ENCODE measurements at places on chromosomes 4 and X. TPM values are rescaled to one million over a fixed set of nuclear protein-coding genes. Genes with fewer than 3 reads are reported as not detected.

Gene SPP1
- 45.4 TPM for total RNA-seq

Gene ZCCHC13
- not detected for total RNA-seq

DNA sequence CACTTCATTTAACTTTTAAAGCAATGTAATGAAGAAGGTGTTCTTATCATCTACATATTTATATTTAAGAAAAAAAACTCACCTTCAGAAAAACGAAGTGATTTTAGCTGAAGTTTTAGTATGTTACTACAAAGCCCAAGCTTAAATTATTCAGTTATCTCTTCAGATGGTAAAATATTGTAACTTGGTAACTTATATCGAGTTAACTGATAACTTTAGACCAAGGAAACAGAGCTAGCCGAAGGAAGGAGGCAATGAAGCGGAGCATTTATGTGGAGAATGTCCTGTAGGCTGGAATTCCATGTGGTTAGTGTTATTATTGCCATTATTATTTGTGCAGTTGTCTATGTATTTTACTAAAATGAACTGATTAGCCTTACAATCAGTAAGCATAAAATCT, 1102.1 kb upstream of the LCORL start:
- no peak overlapping the region for H3K4me3 ChIP-seq
- H3K36me3 ChIP-seq = no peaks in the 10 kb centered on the region
- no peaks in the 10 kb centered on the region for H3K4me1 ChIP-seq
- H3K27ac ChIP-seq = no peak overlapping the region
- no peaks in the 10 kb centered on the region for H3K27me3 ChIP-seq

DNA sequence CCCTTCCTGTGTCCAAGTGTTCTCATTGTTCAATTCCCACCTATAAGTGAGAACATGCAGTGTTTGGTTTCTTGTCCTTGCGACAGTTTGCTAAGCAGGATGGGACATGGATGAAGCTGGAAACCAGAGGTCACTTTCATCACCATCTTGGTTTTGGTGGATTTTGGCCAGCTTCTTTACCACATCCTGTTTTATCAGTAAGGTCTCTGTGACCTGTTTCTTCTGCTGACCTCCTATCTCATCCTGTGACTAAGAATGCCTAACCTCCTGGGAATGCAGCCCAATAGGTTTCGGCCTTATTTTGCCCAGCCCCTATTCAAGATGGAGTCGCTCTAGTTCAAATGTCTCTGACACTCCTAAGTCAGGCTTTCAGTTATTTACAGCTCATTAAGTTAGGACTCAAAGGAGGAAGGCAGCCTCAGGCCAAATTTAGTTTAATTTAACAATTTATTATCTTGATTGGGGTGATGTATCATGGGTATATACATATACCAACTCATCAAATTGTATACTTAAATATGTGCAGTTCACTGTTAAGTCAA, 169.9 kb upstream of the NDP start:
- no peak overlapping the region for H3K4me3 ChIP-seq
- no peaks in the 10 kb centered on the region for H3K27me3 ChIP-seq
- DNase-seq = no peak
- no peak overlapping the region for H3K27ac ChIP-seq
- H3K36me3 ChIP-seq = no peaks in the 10 kb centered on the region
- no peaks in the 10 kb centered on the region for H3K4me1 ChIP-seq

Gene HMGB3
- total RNA-seq = 19.5 TPM

Gene MAGEA8
- not detected for total RNA-seq

- H3K4me1 ChIP-seq = no peaks in the 10 kb centered on the region
- no peaks in the 10 kb centered on the region for H3K27me3 ChIP-seq
- no peak overlapping the region for H3K27ac ChIP-seq
- H3K36me3 ChIP-seq = no peaks in the 10 kb centered on the region
- DNase-seq = no peak
Observed at GRCh38 chrX:120781403-120781802, 94.3 kb downstream of the CT47B1 start.

DNA sequence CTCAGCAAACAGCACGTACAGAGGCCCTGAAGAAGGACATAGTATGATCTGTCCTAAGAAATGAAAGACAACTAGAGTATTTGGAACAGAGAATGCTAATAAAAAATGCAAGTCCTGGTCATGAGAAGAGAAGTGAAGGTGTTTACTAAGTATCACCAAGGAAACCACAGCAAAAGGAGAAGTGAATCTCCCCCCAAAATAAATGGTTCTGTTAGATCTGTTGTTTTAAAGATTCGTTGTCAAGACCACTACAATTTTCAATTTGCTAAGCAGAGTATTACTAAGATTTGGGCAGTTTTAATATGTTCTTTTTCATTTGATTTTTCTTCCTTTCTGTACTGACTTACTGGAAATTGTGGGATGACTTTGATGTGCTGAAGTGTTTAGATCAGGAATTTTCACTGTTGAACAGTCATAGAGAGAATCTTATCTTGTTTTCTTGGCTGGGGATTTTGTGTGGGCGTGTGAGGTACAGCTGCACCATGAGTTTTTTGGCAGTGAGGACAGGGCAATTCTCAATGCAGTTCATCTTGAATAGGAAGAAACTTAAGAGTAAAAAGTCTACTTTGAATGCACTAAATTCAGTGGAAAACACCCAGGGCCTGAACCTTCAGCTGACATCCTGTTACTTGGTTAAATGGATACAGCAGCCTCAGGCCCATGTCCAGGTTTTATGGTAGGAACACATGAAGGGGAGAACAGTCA, 132.2 kb downstream of the STIM2 start:
- no peaks in the 10 kb centered on the region for H3K27me3 ChIP-seq
- DNase-seq = no peak
- peaks cover 16% of the 10 kb centered on the region for H3K4me1 ChIP-seq
- H3K36me3 ChIP-seq = no peaks in the 10 kb centered on the region
- H3K27ac ChIP-seq = peak overlapping the region; percentile 33

- no peaks in the 10 kb centered on the region for H3K27me3 ChIP-seq
- H3K4me1 ChIP-seq = no peaks in the 10 kb centered on the region
- H3K36me3 ChIP-seq = no peaks in the 10 kb centered on the region
- H3K27ac ChIP-seq = no peak overlapping the region
- no peak overlapping the region for H3K4me3 ChIP-seq
Observed at GRCh38 chr4:187289371-187289770, 565.7 kb upstream of the FAT1 start.

DNA sequence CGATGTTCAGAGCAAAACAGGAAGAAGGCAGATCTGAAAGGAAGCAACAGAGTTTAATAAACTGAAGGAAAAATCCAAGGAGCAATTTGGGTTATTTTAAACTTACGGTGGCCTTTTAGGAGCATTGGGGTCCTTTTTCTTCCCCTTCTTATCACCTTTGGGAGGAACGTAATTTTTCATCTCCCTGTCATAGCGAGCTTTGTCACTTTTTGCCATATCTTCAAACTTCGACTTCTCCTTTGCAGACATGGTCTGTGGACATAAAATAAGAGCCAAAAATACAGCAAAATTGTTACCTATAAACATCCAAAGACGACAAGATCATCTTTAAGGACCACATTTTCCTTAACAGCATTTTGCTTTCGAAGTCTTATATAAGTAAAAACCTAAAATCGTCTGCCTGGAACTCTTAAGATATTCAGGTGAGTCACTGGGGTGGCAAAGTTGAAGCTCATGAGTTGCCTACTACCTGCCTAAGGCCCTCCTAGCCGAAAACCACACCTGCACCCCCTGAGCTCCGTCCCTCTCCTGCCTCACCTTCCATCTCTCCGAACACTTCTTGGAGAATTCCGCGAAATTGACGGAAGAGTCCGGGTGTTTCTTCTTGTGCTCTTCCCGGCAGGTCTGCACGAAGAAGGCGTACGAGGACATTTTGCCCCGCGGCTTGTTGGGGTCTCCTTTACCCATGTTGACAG, 1.0 kb downstream of the HMGB2 start:
- no peak for DNase-seq
- no peaks in the 10 kb centered on the region for H3K27me3 ChIP-seq
- H3K36me3 ChIP-seq = peaks cover 44% of the 10 kb centered on the region

DNA sequence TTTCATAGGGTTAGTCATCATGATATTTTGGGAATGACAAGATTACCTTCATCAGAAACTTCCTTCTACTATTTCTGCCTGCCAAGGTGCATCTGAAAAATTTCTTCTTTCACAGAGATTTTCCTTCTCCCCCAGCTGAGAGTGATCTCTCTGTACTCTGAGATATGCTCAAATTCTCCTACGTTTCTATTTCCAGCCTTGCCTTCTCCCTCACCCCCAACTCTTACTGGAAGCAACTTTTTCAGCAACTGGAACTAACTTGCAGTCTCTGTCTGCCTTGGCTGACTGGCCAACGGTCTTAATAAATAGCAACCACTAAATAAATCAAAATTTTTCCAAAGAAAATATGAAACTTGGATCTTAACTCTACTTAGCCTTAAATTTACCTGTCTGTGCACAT, 122.3 kb downstream of the MAML3 start:
- H3K4me3 ChIP-seq = no peak overlapping the region
- no peaks in the 10 kb centered on the region for H3K27me3 ChIP-seq
- no peaks in the 10 kb centered on the region for H3K36me3 ChIP-seq
- H3K4me1 ChIP-seq = no peaks in the 10 kb centered on the region

- no peaks in the 10 kb centered on the region for H3K36me3 ChIP-seq
- no peak for DNase-seq
- no peaks in the 10 kb centered on the region for H3K27me3 ChIP-seq
- no peaks in the 10 kb centered on the region for H3K4me1 ChIP-seq
Observed at GRCh38 chr4:10811991-10812390, 127.4 kb upstream of the CLNK start.
